ENCODE measurements at places on chromosomes 5 and 9. TPM values are rescaled to one million over a fixed set of nuclear protein-coding genes. Genes with fewer than 3 reads are reported as not detected.

GRCh38 chr9:7147121-7148090, 389.6 kb downstream of the KDM4C start:
- peaks cover 30% of the 10 kb centered on the region for H3K4me1 ChIP-seq
- H3K36me3 ChIP-seq: peaks cover 18% of the 10 kb centered on the region
- H3K27me3 ChIP-seq: no peaks in the 10 kb centered on the region
- DNase-seq: no peak

Gene FBXO38
- 45.0 TPM for total RNA-seq

DNA sequence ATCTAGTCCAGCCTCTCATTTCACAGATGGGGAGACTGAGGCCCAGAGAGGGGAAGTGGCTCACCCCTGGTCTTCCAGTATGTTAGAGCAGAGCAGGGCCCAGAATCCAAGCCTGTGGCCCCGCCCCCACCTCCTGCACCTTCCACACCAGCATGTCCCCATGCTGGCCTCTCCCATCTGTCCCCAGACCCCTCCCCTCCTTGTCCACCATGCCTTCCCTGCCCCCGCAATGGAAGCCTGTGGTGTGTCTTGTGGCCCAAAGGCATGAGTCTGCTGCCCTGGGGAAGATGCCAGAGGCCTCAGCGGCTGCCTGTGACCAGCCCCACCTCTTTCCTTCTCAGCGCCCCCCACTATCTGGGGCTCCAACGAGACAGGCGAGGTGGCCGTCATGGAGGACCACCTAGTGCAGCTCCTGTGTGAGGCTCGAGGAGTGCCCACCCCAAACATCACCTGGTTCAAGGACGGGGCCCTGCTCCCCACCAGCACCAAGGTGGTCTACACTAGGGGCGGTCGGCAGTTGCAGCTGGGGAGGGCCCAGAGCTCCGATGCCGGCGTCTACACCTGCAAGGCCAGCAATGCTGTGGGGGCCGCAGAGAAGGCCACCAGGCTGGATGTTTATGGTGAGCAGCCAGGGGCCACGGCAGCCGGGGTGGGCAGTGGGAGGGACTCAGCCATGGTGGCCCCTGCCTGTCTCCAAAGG, 87.2 kb downstream of the HMCN2 start:
- H3K4me3 ChIP-seq: no peak overlapping the region
- H3K27ac ChIP-seq: no peak overlapping the region
- H3K4me1 ChIP-seq: no peaks in the 10 kb centered on the region
- H3K27me3 ChIP-seq: no peaks in the 10 kb centered on the region
- no peak for DNase-seq

Gene PCDHGB3
- total RNA-seq: 0.10 TPM

Gene GLRA1
- not detected for total RNA-seq

GRCh38 chr5:163115011-163115410, 322.4 kb upstream of the CCNG1 start:
- H3K4me1 ChIP-seq: no peaks in the 10 kb centered on the region
- H3K36me3 ChIP-seq: no peaks in the 10 kb centered on the region
- no peak for DNase-seq
- no peak overlapping the region for H3K27ac ChIP-seq
- H3K27me3 ChIP-seq: no peaks in the 10 kb centered on the region
- no peak overlapping the region for H3K4me3 ChIP-seq

DNA sequence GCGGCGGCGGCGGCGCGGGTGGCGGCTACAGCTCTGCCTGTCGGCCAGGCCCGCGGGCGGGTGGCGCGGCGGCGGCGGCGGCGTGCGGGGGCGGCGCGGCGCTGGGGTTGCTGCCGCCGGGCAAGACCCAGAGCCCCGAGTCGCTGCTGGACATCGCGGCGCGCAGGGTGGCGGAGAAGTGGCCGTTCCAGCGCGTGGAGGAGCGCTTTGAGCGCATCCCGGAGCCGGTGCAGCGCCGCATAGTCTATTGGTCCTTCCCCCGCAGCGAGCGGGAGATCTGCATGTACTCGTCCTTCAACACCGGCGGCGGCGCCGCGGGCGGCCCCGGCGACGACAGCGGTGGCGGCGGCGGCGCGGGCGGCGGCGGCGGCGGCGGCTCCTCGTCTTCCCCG, 296 bp downstream of the ZSWIM6 start:
- H3K4me1 ChIP-seq: peaks cover 44% of the 10 kb centered on the region
- H3K27ac ChIP-seq: peak overlapping the region; percentile 87
- H3K4me3 ChIP-seq: peak overlapping the region; percentile 84
- peak; percentile 54 for DNase-seq

Gene TAS2R1
- total RNA-seq: not detected

Gene PCDHB8
- total RNA-seq: not detected

Gene SV2C
- 0.02 TPM for total RNA-seq

DNA sequence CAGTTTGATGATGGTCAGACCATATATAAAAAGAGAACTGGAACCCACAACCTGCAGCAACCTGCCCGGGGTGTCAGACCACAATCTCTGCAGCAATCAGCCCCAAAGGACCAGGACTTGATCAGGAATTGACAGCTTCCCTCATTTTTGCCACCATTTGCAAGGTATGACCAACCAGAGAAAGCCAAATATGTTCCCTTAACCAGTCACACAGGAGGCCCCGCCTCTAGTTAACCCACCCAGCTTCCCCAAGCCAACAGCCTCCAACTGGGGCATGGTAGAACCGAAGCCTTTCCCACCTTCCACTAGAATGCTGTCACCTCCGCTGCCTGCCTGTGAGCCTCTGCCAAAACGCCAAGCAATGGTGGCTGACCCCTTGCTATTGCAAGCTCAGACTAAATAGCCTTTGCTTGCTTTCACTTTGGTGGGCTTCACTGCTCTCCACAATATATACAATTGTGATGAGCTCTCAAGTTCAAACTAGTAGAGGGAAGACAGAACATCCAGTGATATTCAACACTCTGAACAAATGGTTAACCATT, 86.3 kb downstream of the AK8 start:
- H3K4me3 ChIP-seq: no peak overlapping the region
- no peak overlapping the region for H3K27ac ChIP-seq
- peaks cover 17% of the 10 kb centered on the region for H3K27me3 ChIP-seq
- DNase-seq: no peak
- H3K4me1 ChIP-seq: peaks cover 4% of the 10 kb centered on the region
- H3K36me3 ChIP-seq: no peaks in the 10 kb centered on the region

- peak overlapping the region; percentile 98 for H3K4me3 ChIP-seq
- peaks cover 4% of the 10 kb centered on the region for H3K36me3 ChIP-seq
- peak overlapping the region; percentile 93 for H3K27ac ChIP-seq
- peaks cover 44% of the 10 kb centered on the region for H3K4me1 ChIP-seq
These were observed 426 bp downstream of the FAM114A2 start for GRCh38 chr5:154038261-154038706.

GRCh38 chr5:125295405-125295872, 549.0 kb upstream of the ZNF608 start:
- H3K4me1 ChIP-seq: no peaks in the 10 kb centered on the region
- no peak overlapping the region for H3K27ac ChIP-seq
- H3K4me3 ChIP-seq: no peak overlapping the region
- no peaks in the 10 kb centered on the region for H3K27me3 ChIP-seq

Gene ANKRD55
- total RNA-seq: 2.6 TPM

DNA sequence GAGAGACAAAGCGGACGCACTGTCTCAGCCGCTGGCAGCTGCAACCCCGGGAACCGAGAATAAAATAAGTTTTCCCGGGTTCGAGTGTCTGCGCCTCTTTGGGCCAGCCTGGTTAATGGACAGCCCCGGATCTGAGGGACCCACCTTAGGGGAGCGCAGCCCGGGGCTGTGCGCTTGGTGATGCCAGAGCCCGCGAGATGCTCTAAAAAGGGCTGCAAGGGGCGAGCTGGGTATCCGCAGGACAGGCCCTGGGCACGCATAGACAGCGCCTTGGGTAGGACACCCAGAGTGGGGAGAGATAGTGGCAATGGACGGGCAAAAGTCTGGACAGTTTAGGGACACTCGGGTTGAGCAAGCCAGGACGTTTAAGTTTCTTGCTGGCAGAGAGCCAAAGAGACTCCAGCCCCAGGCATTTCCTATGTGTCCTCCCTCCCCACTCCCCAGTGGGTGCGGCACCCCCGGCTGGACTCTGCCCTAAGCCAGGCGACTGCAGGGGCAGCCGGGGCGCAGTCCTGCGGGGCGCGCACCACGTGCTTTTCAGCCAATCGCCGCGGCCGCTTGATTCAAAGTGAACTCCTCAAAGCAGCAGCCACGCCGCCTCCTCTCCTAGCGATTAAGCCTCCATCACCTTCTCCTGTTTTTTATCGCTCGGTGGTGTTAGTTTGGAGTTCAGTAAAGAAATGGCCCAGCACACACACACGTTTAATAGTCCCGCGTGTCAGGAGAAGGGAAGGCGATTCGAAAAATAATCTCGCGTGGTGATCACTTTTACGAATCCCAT, 616 bp upstream of the ENC1 start:
- peaks cover 26% of the 10 kb centered on the region for H3K27me3 ChIP-seq
- H3K4me3 ChIP-seq: peak overlapping the region; percentile 75
- H3K4me1 ChIP-seq: peaks cover 30% of the 10 kb centered on the region
- no peak overlapping the region for H3K27ac ChIP-seq

Gene ARID3C
- total RNA-seq: 0.14 TPM

GRCh38 chr9:23850690-23851629, 24.9 kb upstream of the ELAVL2 start:
- peaks cover 16% of the 10 kb centered on the region for H3K27me3 ChIP-seq
- no peaks in the 10 kb centered on the region for H3K4me1 ChIP-seq
- no peak overlapping the region for H3K27ac ChIP-seq
- no peak for DNase-seq
- H3K4me3 ChIP-seq: no peak overlapping the region

Gene ZCCHC9
- total RNA-seq: 42.6 TPM

DNA sequence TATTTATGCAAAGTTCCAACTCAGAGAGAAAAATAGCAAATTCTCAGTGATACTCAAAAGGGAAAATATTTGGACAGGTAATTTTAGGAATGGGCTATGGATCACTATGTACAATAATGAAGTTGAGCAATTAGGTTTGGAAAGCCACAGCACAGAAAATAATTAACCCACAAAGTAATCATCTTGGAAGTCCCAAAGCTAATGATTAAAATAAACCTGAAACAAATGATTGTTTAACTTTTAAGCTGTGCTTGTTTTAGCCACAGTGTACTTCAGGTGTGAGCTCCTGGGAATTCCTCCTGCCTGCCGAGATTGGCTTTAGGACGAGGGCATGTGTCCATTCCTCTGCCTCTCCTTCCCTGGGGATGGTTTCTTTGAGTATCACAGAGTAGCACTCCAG, 403.9 kb downstream of the ZSWIM6 start:
- no peaks in the 10 kb centered on the region for H3K27me3 ChIP-seq
- no peaks in the 10 kb centered on the region for H3K36me3 ChIP-seq
- no peaks in the 10 kb centered on the region for H3K4me1 ChIP-seq
- H3K4me3 ChIP-seq: no peak overlapping the region
- no peak overlapping the region for H3K27ac ChIP-seq
- DNase-seq: no peak

Gene TTC16
- 0.61 TPM for total RNA-seq

Gene USP20
- 51.6 TPM for total RNA-seq

Gene SLC25A2
- total RNA-seq: 0.31 TPM

- H3K4me3 ChIP-seq: peak overlapping the region; percentile 81
- no peak for DNase-seq
- H3K4me1 ChIP-seq: peaks cover 52% of the 10 kb centered on the region
These were observed 2.1 kb downstream of the MAP3K1 start for GRCh38 chr5:56817263-56818014.

Gene HRH2
- 11.8 TPM for total RNA-seq

Gene RANBP17
- total RNA-seq: not detected

GRCh38 chr5:132777209-132778069, at the start of gene SEPTIN8:
SEPTIN8 (minus strand) TSS chr5:132777239; CDS start chr5:132777137, 102 bp downstream.
- H3K4me1 ChIP-seq: peaks cover 2% of the 10 kb centered on the region
- H3K4me3 ChIP-seq: peak within 1 kb of the TSS; percentile 68
- no peaks in the 10 kb centered on the region for H3K36me3 ChIP-seq
- no peak within 1 kb of the TSS for H3K27ac ChIP-seq
- DNase-seq: peak; percentile 62

DNA sequence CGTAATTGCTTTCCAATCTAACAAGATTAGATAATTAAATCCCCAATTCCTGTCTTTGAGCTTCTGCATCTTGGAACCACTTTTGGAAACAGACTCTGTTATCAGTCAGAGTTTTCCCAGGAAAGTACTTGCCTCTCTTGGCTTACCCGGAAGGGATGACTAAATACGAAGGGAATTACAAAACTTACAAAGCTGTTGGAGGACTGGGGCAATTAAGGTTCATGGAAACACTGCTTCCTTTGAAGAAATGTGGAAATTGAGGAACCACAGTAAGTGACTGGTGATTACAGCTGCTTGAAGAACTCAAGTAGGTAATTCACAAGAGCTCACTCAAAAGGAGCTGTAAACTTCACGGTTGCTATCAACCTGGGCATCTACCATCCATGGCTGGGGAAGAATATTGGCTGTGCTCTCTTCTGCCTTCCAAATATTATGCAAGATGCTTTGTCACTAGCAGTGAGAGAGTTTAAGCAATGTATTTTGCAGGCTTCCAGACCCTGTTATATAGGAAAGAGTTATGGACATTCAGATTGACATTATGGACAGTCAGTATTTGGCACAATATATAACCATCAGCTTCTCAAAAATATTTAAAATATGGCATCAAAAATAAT, 104.6 kb upstream of the MAN2A1 start:
- no peak for DNase-seq
- no peak overlapping the region for H3K4me3 ChIP-seq
- H3K4me1 ChIP-seq: no peaks in the 10 kb centered on the region
- H3K27me3 ChIP-seq: peaks cover 6% of the 10 kb centered on the region
- no peaks in the 10 kb centered on the region for H3K36me3 ChIP-seq

Gene SLC46A2
- total RNA-seq: not detected

Gene CCDC152
- 6.7 TPM for total RNA-seq

Gene KIAA1958
- 6.5 TPM for total RNA-seq

DNA sequence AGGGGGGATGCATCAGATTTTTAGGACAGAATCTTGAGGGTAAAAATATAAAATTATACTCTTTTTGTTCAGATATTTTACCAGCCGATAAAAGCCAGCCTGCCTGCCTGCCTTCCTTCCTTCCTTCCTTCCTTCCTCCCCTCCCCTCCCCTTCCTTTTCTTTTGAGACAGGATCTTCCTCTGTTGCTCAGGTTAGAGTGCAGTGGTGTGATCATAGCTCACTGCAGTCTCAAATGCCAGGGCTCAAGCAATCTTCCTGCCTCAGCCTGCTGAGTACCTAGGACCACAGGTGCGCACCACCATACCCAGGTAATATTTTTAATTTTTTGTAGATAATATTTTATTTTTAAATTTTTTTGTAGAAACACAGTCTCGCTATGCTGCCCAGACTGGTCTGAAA, 330.0 kb downstream of the CCDC171 start:
- H3K4me3 ChIP-seq: no peak overlapping the region
- DNase-seq: no peak
- H3K36me3 ChIP-seq: no peaks in the 10 kb centered on the region
- no peaks in the 10 kb centered on the region for H3K4me1 ChIP-seq

Gene CXCL14
- total RNA-seq: not detected

Gene TSSK1B
- not detected for total RNA-seq

Gene DMAC1
- 45.4 TPM for total RNA-seq

GRCh38 chr9:35829084-35829763, at the start of gene TMEM8B:
TMEM8B (plus strand) TSS chr9:35829228; CDS start chr9:35829448, 220 bp downstream.
- H3K27me3 ChIP-seq: no peaks in the 10 kb centered on the region
- no peaks in the 10 kb centered on the region for H3K36me3 ChIP-seq
- peak; percentile 96 for DNase-seq
- peak within 1 kb of the TSS; percentile 91 for H3K4me3 ChIP-seq
- H3K4me1 ChIP-seq: peaks cover 23% of the 10 kb centered on the region
- H3K27ac ChIP-seq: peak within 1 kb of the TSS; percentile 60

- H3K4me3 ChIP-seq: no peak overlapping the region
- DNase-seq: no peak
- no peaks in the 10 kb centered on the region for H3K27me3 ChIP-seq
- H3K27ac ChIP-seq: no peak overlapping the region
- H3K36me3 ChIP-seq: no peaks in the 10 kb centered on the region
These were observed 123.5 kb upstream of the ICE1 start for GRCh38 chr5:5298841-5299541.
